ENCODE measurements at places on chromosomes 7 and 10.

DNA sequence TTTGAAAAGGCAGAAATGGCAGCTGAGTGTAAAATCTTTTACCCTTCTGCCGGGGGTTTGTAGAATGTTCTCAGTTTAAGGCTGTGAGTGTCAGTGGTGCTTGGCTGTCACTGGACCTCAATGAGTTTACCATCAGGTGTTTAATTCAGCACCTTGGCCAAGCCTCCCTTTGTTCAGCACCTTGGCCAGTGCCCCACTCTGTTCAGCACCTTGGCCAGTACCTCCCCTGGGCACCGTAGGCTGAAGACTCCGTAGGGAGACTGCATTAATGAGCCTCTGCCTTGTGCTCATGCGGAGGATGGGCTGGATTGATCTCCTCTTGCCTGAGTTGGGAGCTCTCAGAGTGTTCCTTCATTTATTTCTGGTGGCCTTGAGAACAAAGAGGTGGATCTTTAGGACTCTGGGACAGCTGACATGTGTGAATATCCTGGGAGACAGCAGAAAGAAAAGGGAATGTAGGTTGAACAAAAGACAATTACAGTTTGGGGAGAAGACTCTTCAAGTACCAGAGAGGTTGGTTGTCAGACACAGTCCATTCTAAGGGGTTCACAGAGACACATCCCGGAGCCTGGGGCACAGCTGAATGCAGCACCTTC, 1.6 kb downstream of the FAM24A start:
- DNase-seq = peak; percentile 65

DNA sequence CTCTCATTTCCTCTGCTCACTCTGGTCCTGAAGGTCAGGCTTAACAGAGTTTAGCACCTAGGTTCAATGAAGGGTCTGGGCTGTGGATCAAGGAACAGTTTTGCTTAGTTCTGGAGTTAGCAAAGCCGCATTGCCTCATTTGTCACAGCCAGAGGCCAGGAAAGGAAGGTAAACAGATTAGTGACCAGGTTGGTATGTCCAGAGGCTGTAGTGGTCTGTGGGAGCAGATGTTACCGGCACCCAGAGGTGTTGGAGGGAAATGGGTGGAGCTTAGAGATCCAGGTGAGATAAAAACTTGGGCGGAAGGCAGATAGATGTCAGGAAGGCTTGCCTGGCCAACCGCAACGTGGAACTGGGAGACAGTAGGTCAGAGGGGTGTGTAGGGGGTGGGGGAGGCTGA, 36.6 kb upstream of the ZMIZ2 start:
- no peak for DNase-seq

DNA sequence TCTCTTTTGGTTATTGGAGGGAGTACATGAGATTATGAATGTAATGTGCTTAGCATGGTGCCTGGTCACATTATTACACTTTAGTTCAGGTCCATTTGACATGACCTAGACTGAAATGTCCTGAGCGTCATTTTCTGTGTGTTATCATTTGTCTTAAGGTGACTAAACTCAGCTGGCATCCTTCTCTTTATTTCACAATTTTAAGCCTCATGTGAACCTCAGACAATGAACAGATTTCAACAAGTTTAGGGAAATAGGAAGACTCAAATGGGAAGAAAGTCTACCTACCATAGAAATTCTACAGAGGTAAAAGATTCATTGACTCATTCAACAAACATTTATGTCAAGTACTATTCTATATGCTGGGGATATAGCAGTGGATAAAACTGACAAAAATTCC, 70.2 kb upstream of the EXOC6 start:
- no peak for DNase-seq

GRCh38 chr7:27890205-27890849, 150.4 kb downstream of the TAX1BP1 start:
- no peak for DNase-seq

DNA sequence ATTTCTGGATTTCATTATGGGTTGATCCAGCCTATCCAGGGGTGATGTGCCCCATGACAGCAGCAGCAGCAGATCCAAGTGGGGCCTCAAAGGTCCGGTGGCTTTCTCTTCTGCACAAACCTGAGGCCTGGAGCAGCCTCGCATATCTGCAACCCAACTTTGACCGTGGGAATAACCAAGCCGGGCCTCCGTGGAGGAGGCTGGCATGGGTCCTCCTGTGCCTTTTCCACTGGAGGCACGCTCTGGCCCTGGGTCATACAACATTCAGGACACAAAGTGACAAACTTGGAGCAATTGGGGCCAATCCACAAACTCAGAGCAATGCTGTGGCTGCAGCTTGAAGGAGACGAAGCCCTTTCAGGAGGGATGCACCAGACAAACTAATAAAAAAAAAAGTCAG, 330.0 kb upstream of the MKI67 start:
- DNase-seq = no peak

GRCh38 chr7:102047-102711, 90.2 kb upstream of the FAM20C start:
- DNase-seq = no peak

DNA sequence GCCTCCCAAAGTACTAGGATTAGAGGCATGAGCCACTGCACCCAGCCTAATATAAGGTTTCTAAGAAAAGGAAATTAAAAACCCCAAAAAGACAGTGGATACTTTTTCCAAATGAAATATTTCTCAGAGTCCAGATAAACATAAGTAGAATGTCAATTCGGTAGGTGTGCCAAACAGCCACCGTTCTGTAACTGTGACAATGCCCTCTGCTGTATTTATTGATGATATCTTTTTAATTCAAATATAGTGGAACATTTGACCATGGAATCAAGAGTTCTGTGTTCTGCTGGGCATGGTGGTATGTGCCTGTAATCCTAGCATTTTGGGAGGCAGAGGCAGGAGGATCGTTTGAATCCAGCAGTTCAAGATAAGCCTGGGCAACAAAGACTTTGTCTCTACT, 28.8 kb upstream of the ZRANB1 start:
- DNase-seq = no peak

- DNase-seq = no peak
These were observed 543.8 kb downstream of the ARL4A start for GRCh38 chr7:13231216-13231615.

DNA sequence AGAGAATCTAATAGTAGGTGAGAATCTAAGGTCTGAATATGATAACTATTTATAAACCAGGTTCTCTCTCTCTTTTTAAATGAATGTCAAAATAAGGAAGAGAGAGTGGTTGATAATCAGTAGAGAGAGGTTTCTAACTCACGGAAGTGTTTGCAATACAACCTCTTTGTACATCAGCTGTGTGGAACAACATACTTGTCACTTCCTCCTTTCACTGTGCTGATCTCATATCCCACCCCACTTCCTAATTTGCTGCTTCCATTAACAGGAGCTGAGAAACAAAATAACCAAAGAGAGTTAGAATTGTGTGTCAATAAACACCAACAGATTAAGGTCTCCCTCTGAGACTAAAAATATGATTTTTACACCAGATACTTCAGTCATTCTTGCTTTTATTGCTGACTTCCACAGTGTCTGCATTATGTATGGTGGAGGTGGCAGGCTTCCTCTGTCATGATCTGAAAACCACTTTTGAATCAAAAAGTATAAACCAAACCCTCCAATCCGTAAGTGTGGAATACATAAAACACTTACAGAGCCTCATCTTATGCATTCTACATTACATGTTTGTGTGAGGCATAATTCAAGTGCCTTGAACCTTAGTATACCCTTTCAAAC, 25.0 kb downstream of the CACUL1 start:
- DNase-seq = no peak

DNA sequence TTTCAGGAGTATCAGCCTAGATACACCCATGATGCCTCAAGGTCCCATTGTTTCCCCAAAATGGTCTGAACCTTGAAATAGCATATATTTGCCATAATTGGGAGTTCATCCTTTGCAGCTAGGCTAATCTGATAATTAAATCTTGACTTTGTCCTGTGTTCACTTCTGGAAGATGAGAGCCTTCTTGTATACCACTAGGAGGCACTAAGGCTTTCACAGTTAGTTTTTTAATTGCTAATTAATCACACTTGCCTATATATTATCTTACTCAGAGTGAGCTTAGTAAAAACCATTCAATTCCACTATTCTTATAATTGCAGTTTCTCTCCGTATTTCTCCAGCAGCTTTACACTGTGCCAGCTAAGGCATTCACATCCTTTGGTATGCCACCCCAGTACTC, 48.7 kb upstream of the MAGI2 start:
- no peak for DNase-seq

Data from activated naive CD8-positive, alpha-beta T cell treated with anti-CD3 and anti-CD28 coated beads, Interleukin-2, amount 50 U/mL, for 24 hours (primary cell).